CD4-positive, alpha-beta T cell treated with Interleukin-10 for 1 hour (primary cell): ENCODE measurements at places on chromosomes 3 and 15.

DNA sequence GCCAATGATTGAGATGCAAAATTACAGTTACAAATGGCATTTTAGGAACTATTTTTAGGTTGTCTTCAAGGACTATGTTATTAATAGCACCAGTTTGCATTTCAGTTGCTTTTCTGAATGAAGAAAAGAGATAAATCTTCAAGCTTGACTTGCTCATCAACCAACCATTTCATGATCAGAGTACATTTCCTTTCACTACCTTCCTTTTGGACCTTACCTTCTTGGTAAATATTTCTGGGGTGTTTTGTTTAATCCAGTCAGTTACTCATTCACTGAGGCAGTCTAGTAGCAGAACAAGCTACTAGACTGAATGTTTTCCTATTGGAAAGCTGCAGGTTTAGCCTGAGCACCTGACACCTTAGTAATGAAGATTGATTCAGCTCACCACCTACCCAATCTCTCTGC, 8.2 kb downstream of the SLC27A2 start:
- DNase-seq = no peak

GRCh38 chr15:70561885-70562284, 201.5 kb downstream of the UACA start:
- DNase-seq = no peak

DNA sequence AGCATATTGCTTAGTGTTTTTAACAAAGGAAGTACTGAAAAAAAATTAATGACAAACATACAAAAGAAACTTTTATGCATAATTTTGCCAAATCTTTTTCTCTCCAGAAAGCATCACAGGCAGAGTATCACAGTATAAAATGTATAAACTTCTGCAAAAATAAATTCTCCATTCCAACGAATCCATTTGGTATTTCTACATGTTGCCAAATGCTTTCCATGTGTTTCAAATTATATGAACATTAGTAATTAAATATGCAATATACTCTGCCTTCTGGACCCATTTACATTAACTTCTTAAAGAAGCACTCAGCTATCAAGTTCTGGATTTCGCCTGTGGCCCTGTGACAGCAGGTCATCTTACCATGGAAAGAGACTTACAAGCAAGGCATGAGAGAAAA, 189.1 kb upstream of the ALCAM start:
- DNase-seq = no peak

GRCh38 chr3:100175637-100176280, 61.5 kb upstream of the FILIP1L start:
- DNase-seq = no peak

- no peak for DNase-seq
Measured at GRCh38 chr3:194439881-194440550, 41.0 kb upstream of the GP5 start.

- DNase-seq = no peak
Measured at GRCh38 chr3:151462278-151462780, 1.5 kb upstream of the IGSF10 start.

GRCh38 chr15:52005748-52006701, 13.0 kb upstream of the MAPK6 start:
- no peak for DNase-seq

DNA sequence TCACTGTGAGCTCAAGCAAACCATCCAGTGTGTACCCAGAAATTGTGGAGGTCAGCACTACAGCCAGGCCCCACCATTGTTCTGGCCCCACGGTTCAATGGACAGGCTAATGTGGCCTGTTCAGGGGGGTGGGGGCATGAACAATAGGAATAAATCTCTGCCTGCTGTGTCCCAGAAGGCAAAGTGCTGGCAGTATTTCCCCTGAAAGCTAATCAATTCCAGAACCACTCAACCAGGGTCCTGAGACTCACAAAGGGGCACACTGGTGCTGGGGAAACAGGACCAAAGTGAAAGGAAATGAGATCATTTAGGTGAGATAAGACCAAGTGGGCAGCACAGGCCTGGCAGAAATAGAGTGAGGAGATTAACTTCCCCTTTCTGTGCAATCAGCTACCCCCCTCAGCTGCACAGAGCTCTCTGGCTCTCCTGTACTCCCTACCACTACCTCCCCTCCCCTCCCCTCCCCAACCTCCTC, 11.5 kb downstream of the CRYGS start:
- DNase-seq = no peak

GRCh38 chr3:121918779-121919483, 24.7 kb downstream of the SLC15A2 start:
- no peak for DNase-seq

DNA sequence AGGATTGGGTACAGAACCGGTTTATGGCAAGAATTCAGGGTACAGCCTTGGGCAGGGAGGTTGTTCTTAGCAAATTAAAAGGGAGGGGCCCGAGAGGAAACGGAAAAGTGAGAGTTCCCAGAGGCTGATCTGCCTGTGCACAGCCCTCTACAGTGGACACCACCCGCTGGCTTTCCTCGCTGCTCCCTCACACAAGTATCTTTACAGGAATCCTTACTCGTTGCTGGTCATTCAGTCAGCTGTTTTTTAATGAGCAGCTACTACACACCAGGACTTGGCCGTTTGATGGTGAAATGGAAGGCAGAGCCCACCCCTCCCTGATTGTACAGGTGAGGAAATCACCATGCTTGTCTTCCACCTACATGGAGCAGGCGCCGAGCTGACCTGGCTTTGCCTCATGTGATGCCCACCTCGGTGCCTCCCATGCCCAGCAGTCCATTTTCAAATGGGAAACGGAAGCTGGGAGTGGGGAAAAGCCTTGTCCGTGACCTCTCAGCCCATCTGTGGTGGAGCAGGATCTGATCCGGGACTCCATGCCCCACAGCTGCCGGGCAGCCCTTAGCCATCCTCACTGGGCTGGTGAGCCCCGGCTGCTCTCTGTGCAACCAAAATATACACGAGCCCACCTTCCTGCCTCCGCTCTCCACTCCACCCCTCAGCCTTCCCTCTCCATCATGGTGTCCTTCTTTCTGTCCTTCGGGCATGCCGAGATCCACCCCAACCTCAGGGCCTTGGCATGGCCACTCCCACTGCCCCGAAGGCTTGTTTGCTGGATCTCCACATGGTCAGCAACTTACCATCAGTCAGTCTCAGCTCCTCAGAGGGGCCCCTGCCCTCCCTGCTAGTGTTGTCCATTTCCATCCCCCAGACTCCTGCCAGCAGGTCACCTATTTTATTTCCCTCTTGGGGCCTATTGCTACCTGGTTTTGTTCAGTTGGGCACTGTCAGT, 33.3 kb upstream of the FGD5 start:
- no peak for DNase-seq

DNA sequence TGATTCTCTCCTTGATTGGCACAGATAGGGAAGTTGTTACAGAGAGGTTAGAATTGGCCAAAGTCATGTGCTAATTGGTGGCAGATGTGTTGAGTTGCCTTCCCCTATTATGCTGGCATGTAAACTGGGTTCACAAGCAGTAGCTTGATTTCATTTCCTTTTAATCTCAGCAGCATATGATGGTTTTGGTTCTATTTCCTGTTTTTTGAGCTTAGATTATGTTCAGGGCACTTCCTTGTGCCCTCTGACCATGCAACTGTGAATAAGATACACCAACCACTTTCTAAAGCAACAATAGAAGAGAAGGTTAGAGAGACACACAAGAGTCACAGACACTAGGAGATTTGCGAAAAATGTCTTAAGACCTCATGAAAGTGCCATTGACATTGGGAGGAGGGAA, 16.5 kb downstream of the HPS3 start:
- peak; percentile 15 for DNase-seq

DNA sequence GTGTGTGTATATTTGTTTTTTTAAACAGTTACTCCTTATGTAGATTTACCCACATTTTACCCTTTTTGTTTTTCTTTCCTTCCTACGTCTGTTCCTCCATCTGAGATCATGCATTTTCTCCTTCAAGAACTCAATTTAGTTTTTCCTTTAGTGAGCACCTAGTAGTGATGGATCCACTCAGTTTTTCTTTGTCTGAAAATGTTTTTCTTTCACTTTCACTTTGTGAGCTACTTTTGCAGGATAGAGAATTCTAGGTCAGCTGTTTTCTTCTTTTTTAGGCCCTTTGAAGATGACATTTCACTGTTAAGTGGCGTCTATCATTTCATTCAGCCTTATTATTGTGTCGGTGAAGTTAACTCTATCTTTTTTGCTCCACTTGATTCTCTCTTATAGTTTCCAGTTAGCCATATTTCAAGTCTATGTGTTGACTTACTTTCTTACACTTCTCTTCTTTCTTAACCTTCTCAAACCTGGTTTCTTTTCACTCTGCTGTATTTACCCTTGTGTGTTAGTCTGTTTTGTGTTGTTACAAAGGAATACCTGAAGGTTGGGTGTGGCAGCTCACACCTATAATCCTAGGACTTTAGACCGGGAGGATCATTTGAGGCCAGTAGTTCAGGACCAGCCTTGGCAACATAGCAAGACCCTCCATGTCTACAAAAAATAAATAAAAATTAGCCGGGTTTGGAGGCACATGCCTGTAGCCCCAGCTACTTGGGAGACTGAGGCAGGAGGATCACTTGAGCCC, 55.8 kb downstream of the PRKCI start:
- DNase-seq = peak; percentile 31

DNA sequence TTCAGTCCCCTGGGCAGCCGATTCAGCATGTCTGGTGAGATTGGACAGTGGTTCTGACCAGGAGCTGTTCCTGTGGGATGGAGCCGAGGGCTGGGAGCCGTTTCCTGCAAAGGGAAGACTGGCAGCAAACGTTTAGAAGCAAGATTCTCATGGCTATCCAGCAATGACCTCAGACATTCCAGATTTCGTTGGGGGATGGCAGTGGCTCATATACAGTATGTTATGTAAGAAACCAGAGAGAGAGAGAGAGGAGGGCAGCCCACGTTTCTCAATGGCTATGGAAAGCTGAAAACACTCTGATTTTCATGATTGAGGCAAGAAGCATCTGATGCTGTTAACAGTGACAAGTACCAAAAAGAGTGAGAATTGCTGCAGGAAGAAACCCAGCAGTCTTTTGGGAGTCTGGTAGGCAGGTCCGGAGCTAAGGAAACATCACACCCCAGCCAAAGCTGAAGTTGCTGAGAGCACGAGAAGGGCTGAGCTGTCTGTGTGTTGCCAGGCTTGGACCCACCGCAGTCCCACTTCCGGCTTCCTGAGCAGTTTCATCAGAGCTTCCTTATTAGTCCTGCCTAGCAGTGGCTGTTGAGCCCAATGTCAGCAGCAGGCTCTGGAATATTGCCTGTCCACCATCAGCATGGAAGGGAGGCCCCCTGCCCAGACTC, 25.6 kb upstream of the VPS8 start:
- no peak for DNase-seq

DNA sequence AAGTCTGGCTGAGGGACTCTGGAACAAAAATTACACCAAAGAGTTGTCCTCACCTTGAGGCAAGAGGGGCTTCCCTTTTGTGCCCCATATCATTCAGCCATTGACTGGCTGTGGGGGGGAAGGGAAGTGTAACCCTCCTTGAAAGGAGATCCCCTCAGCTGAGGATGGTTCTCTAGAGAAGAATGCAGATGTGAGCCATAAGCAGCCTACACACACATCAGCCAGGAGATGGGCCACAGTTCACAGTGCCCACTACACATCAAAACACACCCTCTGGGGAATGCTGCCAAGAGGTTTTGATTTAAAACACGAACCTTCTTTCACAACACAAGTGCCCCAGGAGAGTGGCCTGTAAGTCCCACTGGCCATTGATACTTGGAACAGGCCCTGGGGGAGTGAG, 231.2 kb upstream of the CTDSPL start:
- no peak for DNase-seq

DNA sequence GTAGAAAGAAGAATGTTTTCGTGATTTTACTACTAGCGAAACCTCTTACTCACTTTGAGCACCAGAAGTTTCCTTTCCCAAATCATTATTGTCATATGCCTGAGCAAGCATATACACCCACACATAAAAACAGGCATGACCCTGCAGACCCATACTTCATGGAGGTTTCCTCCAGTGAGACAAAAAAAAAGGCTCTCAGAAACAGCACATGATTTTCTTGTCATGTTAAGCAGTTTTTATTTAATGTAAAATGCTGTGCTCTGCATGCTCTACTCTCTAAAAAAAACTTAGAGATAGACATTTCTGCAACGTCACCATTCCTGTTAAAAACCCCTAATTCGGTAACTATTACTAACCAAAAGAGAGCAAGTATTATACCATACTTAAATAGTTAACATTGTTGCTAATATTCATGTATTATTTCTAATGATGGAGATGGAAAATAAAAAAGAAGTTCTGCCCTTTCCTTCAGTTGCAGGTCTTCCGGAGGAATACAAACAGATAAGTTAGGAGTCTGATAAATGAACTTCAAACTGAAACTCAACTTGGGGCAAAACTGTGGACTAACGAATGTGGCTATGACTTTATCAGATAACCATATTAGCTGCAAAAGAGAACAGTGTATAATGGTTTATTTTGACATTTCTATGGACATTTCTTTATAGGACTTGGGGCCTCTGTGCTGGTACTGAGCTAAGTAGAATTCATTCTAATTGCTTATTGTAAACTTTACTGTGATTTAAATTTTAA, 15.9 kb downstream of the CD200R1 start:
- DNase-seq = no peak

- no peak for DNase-seq
Measured at GRCh38 chr3:72515941-72516340, 332.3 kb downstream of the SHQ1 start.

DNA sequence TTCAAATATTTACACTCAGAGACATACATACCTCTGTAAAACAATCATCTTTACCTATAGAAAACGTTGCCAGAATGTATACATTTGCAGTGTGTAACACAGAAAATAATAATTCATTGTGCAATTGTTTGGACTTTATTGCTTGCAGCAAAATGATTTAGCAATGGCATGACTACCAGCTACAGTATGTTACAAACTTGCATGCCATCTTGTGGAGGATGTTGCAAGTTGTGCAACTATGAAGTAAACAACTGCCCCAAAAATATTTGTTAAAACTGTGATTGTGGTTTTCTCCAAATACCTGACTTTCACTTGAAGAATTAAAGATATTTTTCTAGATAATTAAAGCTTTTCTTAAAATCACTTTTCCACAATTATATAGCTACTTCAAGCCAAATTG, 27.1 kb upstream of the C3orf49 start:
- no peak for DNase-seq

GRCh38 chr3:179829401-179829800, 176.6 kb downstream of the USP13 start:
- DNase-seq = no peak

DNA sequence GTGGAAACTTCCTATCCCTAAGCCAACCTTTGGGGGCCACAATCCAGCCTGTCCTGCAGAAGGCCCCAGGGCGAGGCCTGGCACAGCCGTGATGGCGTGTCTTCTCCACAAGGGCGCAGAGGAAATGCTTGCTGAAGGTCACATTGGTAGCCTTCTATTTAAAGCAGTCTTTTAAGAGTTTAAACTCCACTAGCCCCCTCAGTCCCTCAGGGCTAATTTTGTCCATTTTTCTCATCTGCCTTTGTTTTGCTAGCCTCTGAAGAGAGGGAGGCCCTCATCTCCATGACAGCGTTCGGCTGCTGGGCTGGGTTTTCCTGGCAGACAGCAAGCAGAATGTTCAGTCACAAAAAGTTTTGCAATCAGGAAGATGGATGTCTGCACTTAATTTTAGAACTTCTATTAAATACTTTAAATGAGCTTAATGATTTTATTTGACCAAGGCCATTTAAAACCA, 40.8 kb downstream of the RARB start:
- DNase-seq = no peak

- no peak for DNase-seq
Measured at GRCh38 chr3:150076443-150076842, 105.7 kb upstream of the PFN2 start.
